Urinary bladder (tissue), 4 donors: ENCODE measurements at places on chromosomes 4 and X.

GRCh38 chr4:92021203-92021602 is 282.6 kb upstream of the GRID2 start:
- no peak for DNase-seq

GRCh38 chrX:101977106-101977505 is 45.3 kb upstream of the ZMAT1 start:
- DNase-seq = no peak

DNA sequence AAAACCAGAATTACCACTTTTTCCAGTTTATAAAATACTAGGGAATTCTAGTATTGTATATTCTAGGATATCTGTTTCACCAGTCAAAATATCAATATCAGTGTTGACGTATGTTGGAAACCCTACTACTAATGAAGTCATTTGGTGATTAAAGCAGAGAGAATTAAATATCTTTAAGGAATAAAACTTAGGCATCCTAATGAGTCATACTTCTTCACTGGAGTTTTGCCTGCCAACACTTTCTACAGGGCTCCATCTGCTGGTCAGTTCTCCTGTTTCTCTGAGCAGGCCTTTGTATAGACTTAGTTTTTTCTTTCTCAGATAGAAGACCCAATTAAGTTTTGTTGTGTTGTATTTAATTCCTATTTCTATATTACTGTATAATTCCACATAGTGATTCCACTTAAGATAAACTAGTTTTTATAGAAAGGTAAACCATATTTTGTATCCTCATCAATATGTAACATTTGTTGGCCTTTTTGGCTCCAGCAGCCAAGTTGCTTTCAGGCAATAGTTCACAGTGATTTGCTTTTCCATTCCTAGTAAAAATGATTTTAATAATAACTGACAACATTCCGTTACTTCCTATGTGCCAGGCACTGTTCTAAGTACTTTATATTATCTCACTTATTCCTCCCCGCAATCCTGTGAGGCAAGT is 3.5 kb downstream of the AP1AR start:
- peak; percentile 54 for DNase-seq

DNA sequence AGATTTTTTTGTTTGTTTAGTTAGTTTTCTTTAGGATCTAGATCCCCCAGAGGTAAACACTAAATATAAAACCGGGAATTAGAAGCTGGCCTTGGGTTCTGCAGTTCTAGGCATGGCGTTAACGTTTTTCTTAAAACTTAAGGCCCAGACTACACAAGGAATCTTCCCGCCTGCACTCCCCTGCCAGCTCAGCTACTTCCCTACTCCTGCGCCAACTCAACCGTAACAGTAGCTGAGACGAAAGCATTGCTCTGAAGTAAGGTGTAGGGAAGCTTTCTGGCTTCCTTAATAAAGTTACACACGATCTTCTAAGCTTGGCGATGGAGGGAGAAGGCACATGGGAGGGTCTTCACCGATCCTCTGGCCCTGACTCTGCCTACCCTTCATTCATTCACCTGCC is 37.1 kb downstream of the CPE start:
- DNase-seq = no peak

GRCh38 chr4:93981594-93981993 is 153.0 kb downstream of the ATOH1 start:
- DNase-seq = no peak
